ENCODE measurements at places on chromosomes 16 and 17. TPM values are rescaled to one million over a fixed set of nuclear protein-coding genes. Genes with fewer than 3 reads are reported as not detected.

- no peak for DNase-seq
Measured at GRCh38 chr16:89317729-89318429, 100.4 kb downstream of the ZNF778 start.

DNA sequence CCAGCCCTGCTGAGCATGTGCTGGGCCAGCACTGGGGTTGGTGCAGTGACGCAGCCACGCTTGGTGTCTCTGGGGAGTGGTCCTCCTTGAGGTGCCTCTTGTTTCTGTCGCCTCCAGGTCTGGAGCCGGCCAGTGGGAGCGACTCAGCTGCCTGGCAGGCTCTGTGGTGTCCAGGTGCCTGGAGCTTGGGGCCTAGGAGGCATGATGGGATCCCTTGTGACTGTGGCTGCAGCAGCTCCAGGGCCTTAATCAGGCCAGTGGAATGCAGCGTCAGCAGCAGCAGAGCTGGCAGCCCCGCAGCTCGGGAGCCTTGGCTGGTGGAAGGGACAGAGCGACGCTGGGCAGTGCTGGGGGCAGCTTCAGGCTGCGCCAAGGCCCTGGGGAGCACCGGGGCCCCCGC lies 74.7 kb upstream of the CIBAR2 start:
- DNase-seq = no peak

GRCh38 chr17:16456742-16457316 lies 35.2 kb downstream of the LRRC75A start:
- DNase-seq = no peak

DNA sequence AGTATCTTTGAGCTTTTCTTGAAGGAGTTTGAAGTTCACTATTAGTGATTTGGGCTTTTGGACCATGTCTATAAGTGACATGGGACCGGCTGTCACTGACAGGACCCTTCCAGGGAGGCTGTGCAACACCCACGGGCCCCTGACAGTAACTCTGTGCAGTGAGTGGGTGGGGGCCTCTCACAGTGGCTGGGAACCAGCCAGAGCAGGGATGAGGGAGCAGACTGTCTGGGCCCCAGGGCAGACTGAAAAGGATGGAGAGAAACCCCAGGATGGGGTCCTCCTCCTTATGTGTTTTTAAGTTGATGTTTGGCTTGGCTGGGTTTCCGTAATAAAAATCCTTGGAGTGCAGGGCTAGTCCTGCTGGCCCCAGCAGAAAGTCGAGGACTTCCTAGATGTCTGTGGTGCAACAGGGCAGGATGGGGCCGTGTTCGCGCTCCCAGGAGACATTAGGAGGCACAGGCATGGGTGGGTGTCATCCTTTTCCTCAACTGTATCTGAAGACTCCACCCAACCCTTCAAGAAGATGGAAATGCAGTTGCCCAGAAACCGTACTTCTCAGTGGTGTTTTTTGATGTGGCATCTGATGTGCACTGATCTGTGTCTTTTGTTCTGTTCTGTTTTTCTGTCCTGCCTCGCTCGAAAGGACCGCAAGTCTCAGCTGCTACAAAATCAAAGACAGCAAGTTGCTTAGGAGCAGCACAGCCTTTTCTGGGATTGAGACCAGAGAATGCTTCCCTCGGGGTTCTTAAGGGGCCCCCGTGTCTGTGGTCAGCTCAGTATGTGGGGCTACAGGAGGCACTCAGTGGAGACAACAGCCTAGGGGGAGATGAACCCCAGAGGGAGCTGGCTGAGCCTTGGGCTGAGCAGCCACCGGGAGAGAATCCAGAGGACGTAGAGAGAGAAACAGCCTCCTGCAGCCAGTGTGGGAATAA lies 24.2 kb downstream of the PLD6 start:
- no peak for DNase-seq

GRCh38 chr17:56171186-56171959 lies 18.1 kb downstream of the ANKFN1 start:
- DNase-seq = no peak

The PHF23 gene
- 51.3 TPM for polyA plus RNA-seq
